Panc1 (cell line): ENCODE measurements at places on chromosomes 2 and 18.
A peak's percentile ranks its signal among the peaks of the same experiment; 100 is the strongest.

DNA sequence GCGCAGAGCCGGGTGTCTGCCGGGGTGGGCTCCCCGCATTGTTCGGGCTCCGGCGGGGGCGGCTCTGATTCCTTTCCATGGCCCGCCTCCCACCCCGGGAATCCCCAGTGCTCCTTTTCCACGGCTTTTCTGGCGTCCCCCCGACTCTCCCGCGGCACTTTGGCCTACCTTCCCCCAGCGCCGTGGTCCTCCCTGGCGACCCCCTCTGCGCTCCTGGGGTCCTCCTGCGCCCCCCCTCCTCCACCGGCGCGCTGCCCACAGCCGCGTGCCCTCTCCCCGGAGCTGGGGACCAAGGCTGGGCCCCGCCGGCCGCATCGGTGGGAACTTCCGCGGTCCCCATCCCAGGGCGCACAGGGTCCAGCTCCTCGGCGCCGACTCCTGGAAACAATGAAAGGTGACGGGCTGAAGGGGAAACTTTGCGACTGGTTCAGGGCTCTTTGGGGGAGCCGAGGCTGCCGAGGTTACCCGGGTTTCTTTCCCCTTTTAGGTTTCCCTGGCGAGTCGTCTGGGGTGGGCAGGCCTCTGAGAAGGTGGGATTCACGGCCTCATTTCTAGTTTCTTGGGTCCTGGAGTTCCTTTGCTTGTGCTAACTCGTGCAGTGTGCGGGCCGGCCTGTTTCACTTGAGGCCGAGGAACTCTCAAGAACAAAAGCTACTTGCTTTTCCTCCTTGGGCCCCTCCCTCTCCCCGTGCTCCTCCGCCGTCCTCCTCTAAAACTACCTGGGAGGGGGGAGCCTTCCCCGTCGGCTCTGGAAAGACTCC, 2.2 kb downstream of the TGIF1 start:
- DNase-seq, result no peak

GRCh38 chr2:237695201-237695780, 67.9 kb downstream of the LRRFIP1 start:
- DNase-seq, result peak; percentile 83

- no peak for DNase-seq
Observed at GRCh38 chr2:71861186-71862160, 286.2 kb downstream of the CYP26B1 start.

- no peak for DNase-seq
Observed at GRCh38 chr2:6916224-6916623, 988 bp upstream of the RNF144A start.

- DNase-seq, result no peak
Observed at GRCh38 chr2:207375207-207375875, 154.4 kb upstream of the CREB1 start.

DNA sequence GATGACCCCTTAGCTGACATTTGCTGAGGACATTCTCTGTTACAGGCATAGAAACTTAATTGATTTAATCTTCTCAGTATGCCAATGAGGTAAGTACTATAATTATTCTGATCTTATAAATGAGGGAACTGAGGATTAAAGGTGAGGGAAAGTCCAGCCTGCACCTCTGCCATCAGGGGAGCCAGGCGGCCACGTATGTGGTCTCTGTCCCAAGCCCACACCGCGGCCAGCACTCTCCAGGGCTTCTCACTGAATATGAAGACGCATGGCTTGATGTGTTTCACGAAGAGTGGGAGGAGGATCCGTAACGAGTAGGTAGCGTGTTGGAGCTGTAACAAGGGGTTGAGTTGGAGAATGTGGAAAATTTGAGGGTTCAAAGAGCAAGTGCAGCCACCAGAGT, 154.4 kb downstream of the TMEM18 start:
- DNase-seq, result no peak

GRCh38 chr2:37586663-37587317, 84.7 kb downstream of the CDC42EP3 start:
- DNase-seq, result no peak

DNA sequence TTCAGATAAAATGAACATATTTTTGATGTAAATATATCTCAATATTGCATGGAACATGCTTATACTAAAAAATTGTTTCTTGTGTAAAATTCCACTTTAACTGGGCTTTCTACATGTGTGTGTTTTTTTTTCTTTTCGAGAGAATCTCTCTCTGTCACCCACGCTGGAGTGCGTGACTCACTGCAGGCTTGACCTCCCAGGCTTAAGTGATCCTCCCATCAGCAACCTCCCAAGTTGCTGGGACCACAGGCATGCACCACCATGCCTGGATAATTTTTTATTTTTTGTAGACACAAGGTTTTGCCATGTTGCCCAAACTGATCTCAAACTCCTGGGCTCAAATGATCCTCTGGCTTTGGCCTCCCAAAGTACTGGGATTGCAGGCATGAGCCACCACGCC, 254.6 kb downstream of the LOXHD1 start:
- DNase-seq, result no peak
